ENCODE measurements at places on chromosomes 2 and 18. TPM values are rescaled to one million over a fixed set of nuclear protein-coding genes. Genes with fewer than 3 reads are reported as not detected.

The DPP4 gene
- total RNA-seq = 57.3 TPM

The SLC25A12 gene
- 15.5 TPM for total RNA-seq

The C2orf42 gene
- 18.1 TPM for total RNA-seq

The SIX3 gene
- total RNA-seq = not detected

The GPR75 gene
- total RNA-seq = 1.8 TPM

The SPTBN1 gene
- 195 TPM for total RNA-seq

The ONECUT2 gene
- not detected for total RNA-seq

The CYP27C1 gene
- total RNA-seq = not detected

The ANKRD62 gene
- not detected for total RNA-seq

The GPR35 gene
- total RNA-seq = 5.4 TPM

The SP140 gene
- 68.2 TPM for total RNA-seq

The CRYGC gene
- total RNA-seq = not detected

The FAM110C gene
- total RNA-seq = 0.22 TPM

The CCDC141 gene
- total RNA-seq = 18.2 TPM

The ABCG5 gene
- not detected for total RNA-seq

The MC5R gene
- total RNA-seq = not detected

The OTOS gene
- total RNA-seq = not detected

The CABLES1 gene
- not detected for total RNA-seq

Data from T-helper 17 cell (primary cell).